SW480 (cell line): ENCODE measurements at places on chromosomes 4 and X.

- DNase-seq, result no peak
These were observed 461.7 kb downstream of the PCDH18 start for GRCh38 chr4:137070614-137071013.

- no peak for DNase-seq
These were observed 7.7 kb downstream of the RNF212 start for GRCh38 chr4:1105662-1106061.

DNA sequence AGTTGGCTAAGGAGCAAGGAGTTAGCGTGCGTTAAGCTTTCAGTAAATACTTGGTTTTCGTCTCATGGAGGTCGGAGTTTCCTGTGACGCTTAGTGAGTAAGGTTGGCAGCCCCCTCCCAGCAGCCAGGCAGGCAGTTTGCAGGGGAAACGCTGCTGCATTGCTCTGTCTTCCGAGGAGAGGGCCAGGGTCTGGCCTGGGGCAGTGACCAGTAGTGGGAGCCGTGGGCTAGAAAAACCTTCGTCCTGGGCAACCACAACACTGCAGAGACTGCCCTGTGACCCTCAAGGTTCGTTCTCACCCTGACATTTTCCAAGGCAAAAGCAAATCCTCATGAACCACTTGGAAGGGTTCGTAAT is 432 bp downstream of the TMEM175 start:
- peak; percentile 2 for DNase-seq

- peak; percentile 90 for DNase-seq
These were observed 57.2 kb upstream of the FAM9C start for GRCh38 chrX:13101441-13102139.

DNA sequence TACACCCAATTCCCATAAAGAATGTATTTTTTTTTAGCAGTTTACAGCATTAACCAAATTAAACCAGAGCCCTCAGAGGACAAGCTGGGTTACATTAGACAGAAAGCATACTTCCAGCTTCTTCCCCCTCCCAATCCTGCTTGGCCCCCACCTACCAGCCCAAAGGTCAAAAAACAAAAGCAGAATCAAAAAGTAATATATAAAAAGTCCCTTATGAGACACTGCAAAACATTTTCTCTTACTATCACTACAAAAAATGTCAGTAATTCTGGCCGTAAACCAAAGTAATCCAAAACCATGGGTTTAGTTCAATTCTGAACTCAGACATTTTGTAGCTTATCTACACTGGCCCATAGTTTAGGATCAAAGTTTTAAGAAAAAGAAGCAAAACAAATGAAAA is 38.0 kb downstream of the APBB2 start:
- DNase-seq, result no peak

DNA sequence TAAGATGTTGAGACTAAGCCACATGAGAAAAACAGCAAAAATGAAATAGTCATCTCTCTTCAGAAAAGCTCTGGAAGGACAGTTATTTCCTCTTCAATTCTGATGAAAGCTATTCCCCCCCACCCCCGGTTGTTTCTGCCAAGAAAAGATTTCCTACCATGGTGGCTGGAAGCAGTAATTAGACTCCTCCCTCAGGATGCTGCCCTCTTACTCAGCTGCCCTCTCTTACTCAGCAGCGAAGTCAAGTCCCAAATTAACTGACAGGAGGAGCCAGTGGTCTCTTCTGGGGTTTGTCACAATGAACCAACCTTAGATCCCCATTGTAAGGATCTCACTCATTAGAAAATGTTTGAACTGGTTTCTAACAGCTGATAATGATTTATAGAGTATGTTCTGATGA is 38.0 kb downstream of the GPM6B start:
- DNase-seq, result no peak

- DNase-seq, result peak; percentile 47
These were observed 4.3 kb upstream of the TLR6 start for GRCh38 chr4:38860788-38861424.

DNA sequence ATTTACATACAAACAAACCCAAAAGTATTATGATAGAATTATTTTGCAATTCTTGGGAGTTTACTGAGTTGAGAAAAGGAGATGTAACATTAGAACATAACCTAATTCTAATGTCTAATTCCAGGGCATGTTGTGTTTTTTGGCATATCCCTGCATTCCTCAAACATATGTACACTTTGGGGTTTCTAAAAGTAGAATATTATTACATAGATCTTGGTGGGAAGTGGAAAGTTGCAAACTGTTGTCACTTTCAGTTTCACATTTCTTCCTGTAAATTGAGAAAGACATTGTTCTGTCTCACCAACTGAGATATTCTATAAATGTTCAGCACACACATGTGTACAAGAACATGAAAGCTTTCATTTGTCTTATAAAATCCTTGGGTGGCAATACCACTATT is 24.4 kb upstream of the GBA3 start:
- no peak for DNase-seq

DNA sequence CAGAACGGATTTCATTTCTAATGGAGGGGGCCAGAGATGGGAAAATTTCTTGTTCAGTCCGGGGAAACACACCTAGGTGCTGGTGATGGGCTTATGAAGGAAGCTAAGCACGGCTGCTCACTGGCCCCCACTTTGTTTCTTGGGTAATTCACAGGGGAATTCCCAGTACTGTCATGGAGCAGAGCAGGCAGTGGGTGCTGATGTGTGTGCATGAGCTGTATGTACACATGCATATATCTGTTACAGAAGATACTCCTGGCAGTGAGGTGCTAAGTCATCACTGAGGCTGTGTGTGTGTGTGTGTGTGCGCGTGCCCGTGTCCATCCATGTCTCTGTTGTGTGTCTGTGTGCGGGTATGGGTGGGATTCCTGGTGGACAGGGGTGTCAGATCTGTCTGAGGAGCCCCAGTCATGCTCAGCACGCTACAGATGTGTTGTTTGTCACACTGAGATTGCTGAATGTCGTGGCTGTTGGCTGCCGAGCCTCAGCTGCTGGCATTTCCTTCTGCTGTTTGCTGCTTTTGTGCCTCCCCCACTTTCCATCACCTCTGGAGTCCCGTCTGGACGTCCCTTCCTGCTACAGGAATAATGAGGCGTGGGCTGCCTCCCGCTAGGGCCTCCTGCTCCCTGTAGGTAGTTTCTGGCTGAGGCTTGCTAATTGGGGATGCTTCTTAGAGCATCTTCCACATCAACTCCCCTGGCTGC is 53.3 kb downstream of the JADE1 start:
- no peak for DNase-seq

GRCh38 chr4:88822034-88822789 is 124.6 kb upstream of the NAP1L5 start:
- no peak for DNase-seq
